ENCODE measurements at places on chromosomes 7 and 10.

- no peak for DNase-seq
Measured at GRCh38 chr10:52703451-52703850, 69.1 kb downstream of the MBL2 start.

- DNase-seq, result no peak
Measured at GRCh38 chr10:63375859-63376258, 89.9 kb downstream of the JMJD1C start.

GRCh38 chr7:111987115-111987826 is 218.9 kb downstream of the DOCK4 start:
- DNase-seq, result no peak

GRCh38 chr10:27020243-27020642 is 80.1 kb downstream of the ANKRD26 start:
- DNase-seq, result no peak

DNA sequence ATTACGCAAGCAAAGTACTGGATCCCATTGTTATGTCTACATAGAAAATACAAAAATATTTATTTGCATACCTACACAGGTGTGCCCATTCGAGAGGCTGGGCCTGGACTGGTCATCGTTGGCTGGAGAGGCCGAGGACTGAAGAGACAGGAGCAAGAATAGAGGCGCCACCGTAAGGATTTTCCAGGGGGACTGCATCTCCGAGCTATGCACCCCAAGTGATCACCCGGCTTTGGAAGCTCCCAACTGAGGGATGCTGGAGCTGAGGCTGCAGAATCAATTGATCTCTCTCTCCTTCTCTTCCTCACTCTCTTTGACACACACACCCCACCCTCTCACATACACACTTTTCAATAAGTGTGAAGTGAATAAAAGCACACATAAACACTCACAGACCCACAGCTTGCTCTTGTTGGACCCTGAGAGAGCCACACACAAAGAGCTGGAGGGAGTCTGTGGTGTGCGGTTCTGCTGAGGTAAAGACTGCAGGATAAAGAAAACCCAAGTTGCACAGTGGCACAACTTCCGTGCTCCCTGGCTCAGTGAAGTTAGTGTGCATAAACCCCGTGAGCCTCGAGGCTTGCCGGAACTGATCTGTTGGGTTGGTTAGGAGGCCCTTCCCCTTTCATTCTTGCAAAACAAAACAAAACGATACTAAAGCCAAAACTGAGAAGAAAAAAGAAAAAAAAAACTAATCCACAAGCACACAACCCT is at the start of gene AOAH:
AOAH (minus strand) TSS at position 544 of the 714 bp plus-strand sequence; CDS start at position 198, 346 bp downstream.
- DNase-seq, result no peak

GRCh38 chr10:30999070-30999712 is 32.5 kb downstream of the ZNF438 start:
- no peak for DNase-seq

DNA sequence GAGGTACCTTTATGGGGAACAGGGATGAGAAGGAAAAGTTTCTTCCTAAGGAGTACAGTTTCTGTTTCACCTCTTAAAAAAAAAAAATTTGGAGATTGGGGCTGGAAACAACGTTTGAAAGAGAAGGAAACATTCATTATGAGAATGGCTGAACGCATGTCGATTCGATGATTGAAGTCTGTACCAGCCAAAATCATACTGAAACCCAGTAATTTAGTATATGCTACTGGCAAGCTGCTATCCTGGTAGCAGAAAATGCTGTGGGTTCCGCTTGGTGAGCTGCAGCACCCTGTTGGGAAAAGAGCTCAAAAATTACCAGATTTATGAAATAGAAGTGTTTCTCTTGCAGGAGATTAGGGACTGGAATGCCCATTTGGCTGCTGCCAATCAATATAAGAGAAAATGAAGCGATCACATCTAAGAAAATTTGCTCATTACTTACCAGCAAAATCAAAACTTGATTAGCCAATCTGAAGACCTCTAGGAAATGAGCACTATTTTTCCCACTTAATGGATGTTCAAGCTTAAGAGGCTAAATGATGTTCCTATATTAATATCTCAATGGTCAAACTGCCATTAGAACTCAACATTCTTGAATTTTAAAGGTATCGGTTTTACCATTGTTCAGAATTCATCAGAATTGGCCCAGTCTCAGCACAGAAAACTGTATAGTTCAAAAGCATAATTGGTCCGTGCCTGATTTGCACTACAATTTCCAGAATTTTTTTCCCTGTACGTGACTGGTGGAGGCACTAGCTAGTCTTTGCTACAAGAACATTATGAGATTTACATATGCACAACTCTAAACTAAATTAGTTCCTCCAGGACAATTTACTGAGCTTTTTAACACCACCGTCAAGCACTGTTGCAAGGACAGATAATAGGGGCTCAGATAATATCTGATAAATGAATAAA is 1.2 kb upstream of the ITGB1 start:
- no peak for DNase-seq

GRCh38 chr10:19728376-19728775 is 87.9 kb upstream of the PLXDC2 start:
- DNase-seq, result no peak

- no peak for DNase-seq
Measured at GRCh38 chr7:151204383-151205032, 5.8 kb downstream of the H2BK1 start.

DNA sequence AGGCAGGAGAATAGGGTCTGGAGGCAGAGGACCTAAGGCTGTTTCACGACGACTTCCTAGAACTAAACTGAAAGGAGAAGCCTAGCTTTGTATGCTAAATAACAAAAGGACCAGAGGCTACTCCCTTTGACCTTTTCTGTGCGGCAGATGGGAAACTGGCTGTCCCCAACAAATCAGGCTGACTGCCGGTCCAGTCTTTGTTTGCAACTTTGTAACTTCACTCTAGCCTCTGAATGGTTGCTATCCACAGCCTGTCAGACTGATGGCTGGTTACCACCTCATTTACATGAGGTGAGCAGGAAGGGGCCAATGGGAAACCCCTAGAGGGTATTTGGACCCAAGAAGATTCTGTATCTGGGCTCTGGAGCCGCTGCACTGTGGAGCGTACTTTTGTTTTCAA is 132.6 kb upstream of the SHH start:
- no peak for DNase-seq

GRCh38 chr7:4257146-4258111 is 424.7 kb upstream of the FOXK1 start:
- no peak for DNase-seq

DNA sequence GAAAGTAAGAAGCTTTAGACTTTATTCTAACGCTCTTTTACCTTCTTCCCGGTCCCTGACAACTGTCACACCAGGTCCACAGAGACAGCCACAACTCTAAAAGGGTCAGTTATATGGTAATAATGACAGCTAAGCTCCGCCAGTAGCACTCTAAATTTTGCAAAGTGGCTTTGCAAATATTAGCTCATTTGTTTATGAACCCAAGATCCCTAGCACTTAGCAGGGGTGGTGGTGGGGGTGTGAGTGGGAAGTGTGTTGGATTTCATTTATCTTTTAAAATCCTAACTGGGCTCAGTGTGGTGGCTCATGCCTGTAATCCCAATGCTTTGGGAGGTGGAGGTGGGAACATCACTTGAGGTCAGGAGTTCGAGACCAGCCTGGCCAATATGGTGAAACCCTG is 34.8 kb upstream of the SDK1 start:
- DNase-seq, result no peak

DNA sequence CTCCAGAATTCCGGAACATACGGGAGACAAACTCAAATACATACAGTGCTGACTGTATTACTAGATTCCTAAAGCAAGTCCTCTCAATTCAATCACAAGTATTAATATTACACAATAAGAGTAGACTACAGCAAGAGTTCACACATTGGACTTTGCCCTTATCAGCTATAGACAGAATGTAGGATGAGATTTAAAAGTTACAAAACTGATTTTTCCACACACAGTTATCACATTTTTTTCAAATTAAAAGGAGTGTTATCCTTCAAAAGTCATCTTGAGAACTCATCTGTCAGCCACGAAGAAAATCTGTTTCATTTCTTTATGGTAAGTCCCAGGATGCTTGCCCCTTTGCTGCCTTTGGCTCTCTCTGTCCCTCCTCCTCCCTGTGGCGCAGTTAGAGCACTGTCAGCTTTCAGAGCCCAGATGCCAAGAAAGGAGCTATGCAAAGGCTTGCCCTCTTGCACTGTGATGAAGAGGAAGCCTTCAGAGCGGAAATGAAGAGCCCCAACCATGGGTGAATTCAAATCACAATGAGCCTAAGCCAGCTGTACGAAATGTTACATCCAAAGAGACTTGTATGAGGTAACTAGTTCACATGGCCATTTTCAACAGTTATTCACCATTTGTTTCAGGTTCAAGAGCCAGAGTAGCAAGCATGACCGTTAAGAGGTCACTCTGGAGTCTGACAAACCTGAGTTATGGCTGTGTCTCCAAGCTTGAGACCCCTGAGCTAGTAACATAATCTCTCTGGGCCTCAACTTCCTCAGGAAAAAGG is 10.7 kb downstream of the NCOA4 start:
- DNase-seq, result no peak

DNA sequence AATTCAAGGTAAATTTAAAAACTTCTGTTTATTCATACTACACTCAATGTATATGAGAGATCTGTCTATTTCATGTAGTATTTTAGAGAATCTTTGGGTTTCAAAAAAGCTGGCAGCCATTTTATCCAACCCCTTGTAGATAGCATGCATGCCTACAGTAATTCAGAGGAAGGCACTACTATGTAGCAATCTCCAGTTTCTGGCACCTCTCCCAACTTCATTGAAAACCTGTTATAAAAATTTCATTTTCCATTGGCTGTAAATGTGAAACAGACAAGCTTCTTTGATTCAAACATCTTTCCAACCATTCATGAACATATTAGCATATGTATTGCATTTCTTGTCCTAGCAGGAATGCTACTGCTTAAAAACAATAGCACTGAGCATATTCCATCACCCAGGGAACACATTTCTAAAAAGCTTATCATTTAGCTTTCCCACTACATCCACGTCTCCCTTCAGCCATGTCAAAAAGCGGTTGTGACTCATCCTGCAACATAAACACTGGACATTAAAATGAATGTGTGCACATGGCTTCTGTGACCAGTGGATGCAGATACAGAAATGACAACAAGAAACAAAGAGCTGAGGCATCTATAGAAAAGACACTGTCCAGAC is 330.4 kb upstream of the AOAH start:
- DNase-seq, result no peak

GRCh38 chr7:35748371-35748770 is 52.5 kb upstream of the SEPTIN7 start:
- no peak for DNase-seq

DNA sequence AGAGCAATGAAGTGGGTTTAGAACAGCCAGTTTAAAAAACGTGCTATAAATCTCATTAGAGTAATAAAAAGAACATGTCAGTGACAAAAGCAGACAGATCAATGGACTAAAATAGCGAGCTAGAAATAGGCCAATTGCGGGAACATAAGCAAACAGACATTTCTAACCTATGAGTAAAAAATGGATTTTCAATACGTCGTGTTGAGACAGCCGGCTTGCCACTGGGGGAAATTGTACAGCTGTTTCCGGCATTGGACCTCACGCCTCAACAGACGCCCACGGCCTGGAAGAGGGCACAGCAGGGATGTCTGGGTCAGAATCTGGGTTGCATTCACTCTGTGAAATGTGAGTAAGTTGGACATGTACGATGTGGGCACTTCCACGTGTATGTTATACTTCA is 92.9 kb downstream of the SVOPL start:
- no peak for DNase-seq

DNA sequence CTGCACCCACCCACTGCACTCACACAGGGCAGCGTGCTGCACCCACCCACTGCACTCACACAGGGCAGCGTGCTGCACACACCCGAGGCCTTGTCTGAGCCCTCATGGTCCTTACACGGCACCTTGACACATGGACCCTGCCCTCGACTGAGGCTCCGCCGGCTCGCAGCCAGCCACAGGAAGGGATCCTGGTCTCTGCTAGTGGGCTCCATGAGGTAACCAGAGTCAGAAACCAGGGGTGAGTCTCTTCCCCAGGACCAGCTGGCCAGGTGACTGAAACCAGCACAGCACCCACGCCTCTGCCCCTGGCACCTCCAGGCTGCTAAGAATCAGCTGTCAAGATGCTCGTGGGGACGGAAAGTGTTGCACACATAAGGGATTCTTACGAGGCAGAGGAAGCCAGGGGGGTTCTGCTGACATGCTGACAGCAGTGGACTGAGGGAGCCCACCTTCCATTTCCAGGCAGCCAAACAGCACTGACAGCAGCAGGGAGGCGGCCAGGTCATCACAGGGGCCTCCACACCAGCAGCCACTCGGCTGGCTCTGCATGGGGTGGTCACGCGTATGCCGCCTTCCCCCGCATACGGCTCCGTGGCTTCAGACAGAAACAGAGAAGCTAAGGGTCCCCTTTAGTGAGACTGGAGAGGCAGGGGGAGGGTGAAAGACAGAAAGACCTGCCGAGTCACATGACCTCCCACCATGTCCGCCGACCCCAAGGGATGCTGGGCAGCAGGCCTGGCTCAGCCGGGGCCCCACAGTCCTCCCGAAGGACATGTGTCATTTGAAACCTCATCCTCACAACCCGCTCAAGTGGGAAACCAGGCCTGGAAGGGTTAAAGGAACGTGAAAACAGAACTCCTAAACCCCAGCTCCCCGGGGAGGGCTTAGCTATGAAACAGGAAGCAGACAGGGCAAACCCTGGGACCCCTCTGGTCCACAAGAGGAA is 34.2 kb downstream of the GPER1 start:
- no peak for DNase-seq

- no peak for DNase-seq
Measured at GRCh38 chr7:52584041-52584440, 451.4 kb upstream of the POM121L12 start.

- DNase-seq, result no peak
Measured at GRCh38 chr7:139679731-139680594, 97.8 kb downstream of the HIPK2 start.

DNA sequence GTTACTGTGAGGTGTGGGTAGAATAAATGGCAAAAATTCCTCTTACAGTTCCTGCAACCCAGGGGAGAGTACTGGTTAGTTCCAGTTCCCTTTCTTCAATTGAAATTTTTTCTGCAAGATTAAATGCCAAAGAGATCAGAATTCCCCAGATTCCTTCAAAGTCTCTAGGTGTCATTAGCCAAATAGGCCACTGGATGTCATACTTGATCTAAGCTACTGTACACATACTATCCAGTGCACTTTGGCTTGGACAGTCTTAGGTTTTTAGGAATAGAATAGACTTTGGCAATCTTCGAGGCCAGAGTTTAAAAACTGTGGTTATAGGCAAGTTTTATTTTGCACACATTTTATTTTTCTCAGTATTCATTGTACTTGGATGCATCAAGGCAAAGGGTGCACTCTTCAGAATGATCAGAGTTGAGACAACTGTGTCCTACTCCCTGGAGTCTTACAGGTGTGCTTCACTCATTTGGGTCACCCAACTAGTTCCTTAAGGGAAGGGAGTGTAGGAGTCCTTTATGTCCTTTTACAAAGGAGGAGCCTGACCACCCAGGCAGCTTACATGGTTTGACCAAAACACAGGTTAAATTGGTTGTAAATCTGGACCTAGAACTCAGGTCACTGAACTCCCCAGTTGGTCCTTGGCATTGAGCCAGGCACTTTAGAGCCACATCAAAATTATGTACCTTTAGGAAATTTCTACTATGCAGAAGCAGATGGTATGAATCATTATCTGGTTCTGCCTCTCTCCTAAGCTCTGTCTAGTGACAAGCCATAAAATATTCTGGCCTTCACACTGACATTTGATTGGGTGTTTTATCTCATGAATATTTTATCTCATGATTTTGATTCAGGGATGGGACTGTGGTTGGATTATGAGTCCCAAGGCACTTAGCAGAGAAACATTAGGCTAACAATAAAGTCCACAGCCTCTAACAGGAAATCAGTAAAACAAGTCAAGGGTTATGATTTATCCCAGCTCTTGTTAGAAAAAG is 49.5 kb downstream of the ASAH2B start:
- no peak for DNase-seq

GRCh38 chr7:70044064-70044463 is 445.8 kb downstream of the AUTS2 start:
- no peak for DNase-seq

GRCh38 chr7:89104748-89105685 is 309.5 kb upstream of the TEX47 start:
- no peak for DNase-seq
